ENCODE measurements at places on chromosomes 5 and 9.

DNA sequence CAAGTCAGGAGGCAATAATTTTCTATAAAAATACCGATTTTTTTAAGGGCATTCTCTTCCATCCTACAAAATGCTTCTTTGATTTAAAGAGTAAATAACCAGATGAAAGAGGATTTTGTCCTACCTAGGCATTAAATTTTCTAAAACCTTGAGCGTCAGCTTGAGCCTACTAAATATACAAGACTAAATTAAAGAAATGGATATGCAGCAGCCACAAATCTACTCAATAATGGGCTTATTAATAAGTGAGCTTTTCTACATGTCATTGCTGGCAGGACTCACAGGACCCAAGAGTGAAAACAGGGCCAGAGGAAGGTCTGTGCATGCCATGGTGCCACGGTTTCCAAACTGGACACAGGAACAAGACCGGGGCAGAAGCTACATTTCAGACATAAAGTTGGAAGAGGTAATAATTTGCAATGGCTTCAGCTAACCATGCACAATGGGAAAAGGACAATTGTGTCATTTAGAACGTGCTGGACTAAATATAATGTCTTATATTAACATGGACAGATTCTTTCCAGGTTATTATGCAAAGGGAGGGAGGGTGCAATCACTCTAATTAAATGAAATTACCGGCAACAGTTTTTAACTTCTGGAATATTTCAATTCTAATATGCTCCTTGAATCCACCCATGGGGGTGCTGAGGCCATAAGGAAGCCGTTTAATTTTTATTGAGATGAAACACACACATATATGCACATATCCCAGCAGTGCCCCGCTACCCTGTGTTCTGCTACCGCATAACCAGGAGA, 5.2 kb downstream of the WHRN start:
- no peak for DNase-seq

DNA sequence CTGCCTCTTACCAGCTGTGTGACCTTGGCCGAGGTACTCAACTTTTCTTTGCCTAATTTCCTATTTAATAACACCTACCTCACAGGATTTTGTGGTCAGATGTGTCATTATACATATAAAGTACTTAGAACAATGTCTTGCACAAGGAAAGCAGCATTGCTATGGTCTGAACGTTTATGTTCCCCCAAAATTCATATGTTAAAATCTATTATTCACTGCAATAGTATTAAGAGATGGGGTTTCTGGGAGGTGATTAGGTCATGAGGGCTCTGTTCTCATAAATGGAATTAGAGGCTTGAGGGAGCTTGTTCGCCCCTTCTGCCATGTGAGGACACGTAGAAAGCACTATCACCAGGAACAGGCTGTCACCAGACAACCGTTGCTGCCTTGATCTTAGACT, 10.9 kb upstream of the RNF145 start:
- DNase-seq = no peak

GRCh38 chr5:179603308-179603707, 20.2 kb downstream of the HNRNPH1 start:
- DNase-seq = no peak

GRCh38 chr5:59767681-59768151, 125.8 kb downstream of the PDE4D start:
- DNase-seq = no peak

DNA sequence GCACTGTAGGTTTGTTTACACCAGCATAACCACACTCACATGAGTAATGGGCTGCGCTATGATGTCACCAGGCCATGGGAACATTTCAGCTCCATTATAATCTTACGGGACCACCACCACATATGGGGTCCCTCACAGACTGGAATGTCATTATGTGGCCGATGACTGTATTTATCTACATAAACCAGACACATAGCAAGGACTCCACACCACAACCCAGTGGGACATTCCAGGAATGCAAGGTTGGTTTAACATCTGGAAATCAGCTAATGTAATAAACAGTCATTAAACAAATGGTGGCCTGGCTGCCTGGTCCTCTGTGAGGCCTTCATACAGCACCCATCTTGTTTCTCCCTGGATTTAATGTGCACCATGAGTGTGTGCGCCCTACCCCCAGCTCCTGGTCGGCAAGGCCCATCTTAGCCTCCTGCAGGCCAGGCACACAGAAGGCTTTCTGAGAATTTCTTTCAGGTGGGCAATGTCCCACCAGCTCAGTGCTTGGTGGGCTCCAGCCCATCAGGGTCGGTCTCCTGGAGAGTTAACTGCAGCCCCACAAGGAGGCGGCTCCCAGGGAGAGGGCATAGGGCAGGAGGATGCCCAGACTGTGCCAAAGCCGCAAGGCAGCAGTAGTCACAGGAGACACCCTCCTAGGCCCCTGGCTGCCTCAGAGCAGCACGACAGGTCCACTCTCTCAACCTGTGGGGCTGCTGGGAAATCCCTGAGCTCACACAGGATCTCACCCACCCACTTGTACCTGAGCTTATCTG, 35.9 kb upstream of the SARDH start:
- DNase-seq = no peak

- no peak for DNase-seq
These were observed 247.2 kb upstream of the EFNA5 start for GRCh38 chr5:107917983-107918382.

GRCh38 chr9:84141741-84142370, 161.3 kb downstream of the RMI1 start:
- no peak for DNase-seq

GRCh38 chr9:68860419-68860818, 153.5 kb downstream of the PRKACG start:
- DNase-seq = no peak

GRCh38 chr5:64180661-64181343, 15.2 kb downstream of the RNF180 start:
- no peak for DNase-seq

GRCh38 chr9:100208673-100209072, 109.6 kb downstream of the INVS start:
- DNase-seq = no peak

- no peak for DNase-seq
These were observed 465.0 kb downstream of the AGTPBP1 start for GRCh38 chr9:85276741-85277140.

DNA sequence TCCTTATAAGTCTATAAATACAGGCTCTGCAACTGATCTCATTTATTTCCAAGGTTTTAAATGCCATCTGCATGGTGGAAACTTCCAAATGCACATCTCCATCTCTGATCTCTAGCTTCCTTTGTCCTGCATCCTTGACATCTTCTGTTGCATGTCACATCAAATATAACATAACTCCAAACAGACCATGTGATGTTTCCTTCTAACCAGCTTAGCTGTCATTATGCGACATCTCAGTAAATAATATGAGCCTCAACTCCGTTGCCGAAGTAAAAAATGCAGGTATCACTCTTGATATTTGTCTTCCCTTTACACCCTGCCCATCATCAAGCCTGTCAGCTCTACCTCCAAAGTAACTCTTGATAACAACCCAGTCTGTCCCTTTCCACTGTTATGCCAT, 506.4 kb upstream of the C9orf72 start:
- no peak for DNase-seq

- DNase-seq = no peak
These were observed 409 bp upstream of the COX7C start for GRCh38 chr5:86617309-86617755.

GRCh38 chr5:95027151-95027721, 257.7 kb downstream of the MCTP1 start:
- no peak for DNase-seq

GRCh38 chr9:8872802-8873201, 1073.2 kb upstream of the DMAC1 start:
- no peak for DNase-seq

GRCh38 chr5:6632324-6632887, 438 bp downstream of the NSUN2 start:
- DNase-seq = no peak

- no peak for DNase-seq
These were observed at the start of gene PCDHA6 for GRCh38 chr5:140827704-140828361. TSS of gene PCDHA6 (plus strand) at chr5:140827960. CDS start at chr5:140828092, 132 bp downstream.

DNA sequence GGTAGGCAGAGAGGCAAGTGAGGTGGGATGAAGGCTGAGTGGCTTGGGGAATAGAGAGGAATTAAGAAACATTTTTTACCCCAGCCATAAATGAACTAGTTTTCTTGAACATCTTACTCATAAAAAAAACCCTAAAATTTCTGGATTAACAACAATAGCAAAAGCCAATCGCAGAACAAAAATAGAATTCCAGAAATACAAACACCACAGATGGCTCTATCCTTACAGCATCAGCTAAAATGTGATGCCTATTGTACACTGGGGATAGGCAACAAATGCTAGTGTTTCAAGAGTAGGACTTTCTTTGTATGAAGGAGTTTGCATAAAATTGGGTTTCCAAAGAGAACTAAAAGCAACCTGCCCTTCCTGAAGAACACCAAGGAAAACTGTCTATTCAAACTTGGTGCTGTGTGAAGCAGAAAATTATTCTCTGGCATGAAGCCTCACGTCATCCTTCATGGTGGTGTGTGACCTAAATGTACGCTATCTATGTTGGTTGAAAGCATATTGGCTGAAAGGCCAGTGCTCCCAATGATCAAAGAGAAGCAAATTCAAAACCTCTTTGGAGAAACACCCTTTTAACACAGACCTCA, 82.9 kb downstream of the JAKMIP2 start:
- no peak for DNase-seq

- DNase-seq = no peak
These were observed 431.7 kb upstream of the POU5F2 start for GRCh38 chr5:94173100-94173499.

- DNase-seq = no peak
These were observed 10.9 kb upstream of the ZNF366 start for GRCh38 chr5:72518001-72518683.
